Stimulated activated CD8-positive, alpha-beta memory T cell treated with anti-CD3 and anti-CD28 coated beads, Interleukin-7, amount 100 ng/mL, for 1 hour (primary cell): ENCODE measurements at places on chromosomes 4 and X.

GRCh38 chr4:141254326-141254725, 33.6 kb downstream of the ZNF330 start:
- no peak for DNase-seq

DNA sequence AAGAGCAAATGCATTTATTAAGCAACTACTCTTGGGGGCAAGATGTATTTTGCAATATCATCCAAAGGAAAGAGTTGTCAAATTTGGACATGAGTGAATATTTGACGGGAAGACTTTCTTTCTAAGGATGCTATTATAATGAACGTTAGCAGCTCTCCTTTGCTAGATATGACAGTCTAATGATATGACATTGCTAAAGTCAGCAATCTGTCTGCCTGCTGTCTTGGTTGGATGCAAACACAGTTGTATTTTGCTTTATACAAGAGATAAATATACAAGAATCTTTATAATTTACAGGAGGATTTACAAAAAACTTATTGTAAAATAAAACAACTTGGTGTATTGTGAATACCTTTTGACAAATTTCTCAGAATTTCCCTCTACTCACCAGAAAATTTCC, 37.5 kb downstream of the MAGEC1 start:
- no peak for DNase-seq

GRCh38 chrX:132775263-132775823, 183.1 kb downstream of the HS6ST2 start:
- DNase-seq: no peak

GRCh38 chr4:92600638-92601037, 296.9 kb downstream of the GRID2 start:
- DNase-seq: no peak

- DNase-seq: no peak
These were observed 118.4 kb upstream of the LNX1 start for GRCh38 chr4:53709693-53710092.

GRCh38 chr4:156499684-156500083, 471.9 kb downstream of the PDGFC start:
- no peak for DNase-seq

- no peak for DNase-seq
These were observed 180.6 kb upstream of the NUDT6 start for GRCh38 chr4:123102897-123103471.
